ENCODE measurements at places on chromosomes 13 and 19.
A peak's percentile ranks its signal among the peaks of the same experiment; 100 is the strongest.

- no peak for DNase-seq
These were observed 232.2 kb downstream of the DACH1 start for GRCh38 chr13:71634602-71635443.

GRCh38 chr13:45299194-45299593 is 41.8 kb downstream of the TPT1 start:
- no peak for DNase-seq

DNA sequence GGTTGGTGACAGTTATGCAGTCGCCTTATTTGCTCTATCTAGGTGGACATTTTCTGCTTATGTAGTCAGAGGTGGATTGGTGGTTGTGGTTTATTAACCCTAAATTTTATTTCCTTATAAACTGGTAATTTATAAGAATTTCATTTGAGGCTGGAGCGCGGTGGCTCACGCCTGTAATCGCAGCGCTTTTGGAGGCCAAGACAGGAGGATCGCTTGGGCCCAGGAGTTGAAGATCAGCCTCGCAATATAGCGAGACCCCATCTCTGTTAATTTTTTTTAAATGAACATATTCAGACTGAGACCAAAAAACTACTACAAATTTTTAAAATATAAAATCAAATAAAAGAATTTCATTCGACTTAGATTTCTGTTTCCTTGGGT is 810 bp downstream of the ZNF627 start:
- DNase-seq, result no peak

- DNase-seq, result no peak
These were observed 1.1 kb downstream of the CAPS start for GRCh38 chr19:5914946-5915781.

DNA sequence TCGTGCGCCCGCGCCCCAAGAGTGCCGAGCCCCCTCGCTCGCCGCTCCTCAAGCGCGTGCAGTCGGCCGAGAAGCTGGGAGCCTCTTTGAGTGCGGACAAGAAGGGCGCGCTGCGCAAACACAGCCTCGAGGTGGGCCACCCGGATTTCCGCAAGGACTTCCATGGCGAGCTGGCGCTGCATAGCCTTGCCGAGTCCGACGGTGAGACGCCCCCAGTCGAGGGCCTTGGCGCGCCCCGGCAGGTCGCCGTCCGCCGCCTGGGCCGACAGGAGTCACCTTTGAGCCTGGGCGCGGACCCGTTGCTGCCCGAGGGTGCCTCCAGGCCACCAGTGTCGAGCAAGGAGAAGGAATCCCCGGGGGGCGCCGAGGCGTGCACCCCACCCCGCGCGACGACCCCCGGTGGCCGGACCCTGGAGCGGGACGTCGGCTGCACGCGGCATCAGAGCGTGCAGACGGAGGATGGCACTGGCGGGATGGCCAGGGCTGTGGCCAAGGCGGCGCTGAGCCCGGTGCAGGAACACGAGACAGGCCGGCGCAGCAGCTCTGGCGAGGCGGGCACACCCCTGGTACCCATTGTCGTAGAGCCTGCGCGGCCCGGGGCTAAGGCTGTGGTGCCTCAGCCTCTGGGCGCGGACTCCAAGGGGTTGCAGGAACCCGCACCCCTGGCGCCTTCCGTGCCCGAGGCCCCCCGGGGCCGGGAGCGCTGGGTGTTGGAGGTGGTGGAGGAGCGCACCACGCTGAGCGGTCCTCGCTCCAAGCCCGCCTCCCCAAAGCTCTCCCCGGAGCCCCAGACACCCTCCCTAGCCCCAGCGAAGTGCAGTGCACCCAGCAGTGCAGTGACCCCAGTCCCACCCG is 7.1 kb downstream of the DNASE2 start:
- DNase-seq, result no peak

DNA sequence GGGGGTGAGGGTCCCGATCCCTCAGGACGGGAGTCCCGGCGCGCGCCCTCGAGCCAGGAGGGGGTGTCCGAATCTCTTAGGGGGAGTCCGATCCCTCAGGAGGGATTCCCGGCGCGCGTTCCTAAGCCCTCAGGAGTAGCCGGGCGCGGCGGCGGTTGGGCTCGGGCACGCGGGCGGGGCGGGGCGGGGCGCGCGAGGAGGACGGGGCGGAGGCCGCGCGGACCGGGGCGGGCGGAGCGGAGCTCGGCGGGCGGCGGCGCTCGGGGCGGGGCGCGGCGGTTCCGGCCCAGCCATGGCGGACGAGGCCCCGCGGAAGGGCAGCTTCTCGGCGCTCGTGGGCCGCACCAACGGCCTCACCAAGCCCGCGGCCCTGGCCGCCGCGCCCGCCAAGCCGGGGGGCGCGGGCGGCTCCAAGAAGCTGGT is at the start of gene CUL4A:
Gene CUL4A, plus strand, starts transcription at position 278 of the 423 bp plus-strand sequence. Its CDS starts 15 bp downstream, at position 293.
- DNase-seq, result peak; percentile 38

DNA sequence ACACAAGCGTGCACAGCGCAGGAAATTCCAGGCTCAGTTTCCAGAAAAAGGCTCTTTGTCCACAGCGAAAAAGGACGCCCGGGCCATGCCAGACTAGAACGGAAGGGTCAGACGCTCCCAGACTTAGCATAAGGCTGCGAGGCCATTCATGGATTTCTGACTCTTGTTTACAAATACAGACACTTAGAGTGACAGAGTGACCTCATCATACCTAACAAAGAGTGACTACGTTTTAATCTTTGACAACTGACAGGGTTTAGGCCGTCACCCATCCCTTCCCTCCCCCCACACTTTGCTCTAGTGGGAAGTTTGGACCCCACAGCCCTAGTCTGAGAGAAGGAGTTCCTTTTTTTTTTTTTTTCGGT is 418 bp upstream of the ZNF709 start:
- no peak for DNase-seq

- DNase-seq, result no peak
These were observed 4.9 kb downstream of the ZNF506 start for GRCh38 chr19:19816679-19817078.

DNA sequence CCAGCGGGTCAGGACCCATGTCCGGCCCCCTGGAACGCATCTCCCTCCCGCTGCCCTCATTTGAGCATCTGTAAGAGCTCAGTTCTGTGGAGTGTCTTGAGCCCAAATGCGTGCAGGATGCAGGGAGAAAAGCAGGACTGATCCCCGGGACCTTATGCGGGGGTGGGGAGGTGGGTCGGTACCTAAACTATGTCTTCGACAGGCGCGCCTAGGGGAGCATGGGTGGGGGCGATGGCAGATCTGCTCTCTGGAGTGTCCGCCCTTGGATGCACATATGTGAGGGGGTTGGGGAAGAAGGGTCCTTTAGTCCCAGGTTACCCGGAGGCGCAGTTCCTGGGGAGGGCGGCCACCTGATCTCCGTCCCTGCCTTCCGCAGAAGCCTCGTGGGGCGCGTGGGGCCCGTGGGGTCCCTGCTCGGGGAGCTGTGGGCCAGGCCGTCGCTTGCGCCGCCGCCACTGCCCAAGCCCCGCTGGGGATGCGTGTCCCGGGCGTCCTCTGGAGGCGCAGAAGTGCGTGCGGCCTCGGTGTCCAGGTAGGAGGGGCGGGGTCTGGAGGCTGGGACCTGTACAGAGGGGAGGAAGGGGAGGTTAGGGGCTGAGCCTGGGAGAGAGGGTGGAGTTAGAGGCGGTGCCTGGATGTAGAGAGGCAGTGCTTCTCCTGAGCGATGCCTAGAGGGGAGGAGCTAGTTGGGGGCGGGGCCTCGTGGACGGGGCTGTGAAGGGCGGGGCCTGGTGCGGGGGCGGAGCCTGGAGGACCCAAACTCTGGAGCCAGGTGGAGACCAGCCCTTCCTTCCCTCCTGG is 2.9 kb downstream of the CILP2 start:
- peak; percentile 29 for DNase-seq

DNA sequence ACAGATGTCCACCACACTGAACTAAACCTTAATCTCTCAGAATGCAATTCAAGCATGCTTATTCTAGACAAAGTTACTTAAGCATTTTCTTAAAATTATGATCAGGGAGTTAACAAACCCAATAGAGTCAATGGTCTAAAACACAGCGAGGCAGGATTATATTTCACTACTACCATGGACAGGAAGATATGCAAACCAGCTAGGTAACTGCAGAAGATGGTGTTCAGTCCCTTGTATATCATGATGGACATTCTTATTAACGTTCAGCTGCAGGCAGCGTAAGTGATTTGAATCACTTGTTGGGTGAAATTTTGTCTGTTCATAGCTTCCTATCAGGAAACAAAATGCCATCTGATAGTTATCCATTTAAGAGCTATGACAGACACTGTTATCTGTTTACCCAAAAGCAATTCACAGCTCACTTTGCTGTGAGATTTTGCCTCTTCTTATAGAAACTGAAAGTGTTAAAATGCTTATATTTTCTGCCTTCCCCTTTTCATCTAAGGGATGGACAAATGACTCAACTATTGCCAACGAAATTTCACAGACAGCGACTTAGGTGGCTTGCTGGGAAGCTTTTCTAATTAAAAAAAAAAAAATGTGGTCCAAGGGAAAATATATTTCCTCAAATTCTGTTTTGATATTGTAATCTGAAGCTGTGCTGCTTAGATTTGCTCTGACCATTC is 591.9 kb downstream of the DACH1 start:
- no peak for DNase-seq

DNA sequence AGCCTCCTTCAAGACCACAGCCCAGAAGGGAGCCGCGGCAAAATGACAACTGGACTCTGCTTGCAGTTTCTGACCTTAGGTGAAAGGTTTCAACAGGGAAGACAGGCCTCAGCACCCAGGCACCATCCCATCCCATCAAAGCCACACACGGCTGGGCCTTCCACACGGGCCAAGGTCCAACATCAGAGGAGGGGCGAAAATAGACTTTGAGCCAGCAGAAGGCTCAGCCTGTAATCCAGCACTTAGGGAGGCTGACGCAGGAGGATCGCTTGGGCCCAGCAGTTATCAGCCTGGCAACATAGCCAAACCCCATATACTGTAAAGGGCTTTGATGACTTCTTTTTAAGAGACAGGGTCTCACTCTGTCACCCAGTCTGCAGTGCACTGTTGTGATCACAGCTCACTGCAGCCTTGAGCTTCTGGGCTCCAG is 26.8 kb upstream of the TINCR start:
- no peak for DNase-seq

DNA sequence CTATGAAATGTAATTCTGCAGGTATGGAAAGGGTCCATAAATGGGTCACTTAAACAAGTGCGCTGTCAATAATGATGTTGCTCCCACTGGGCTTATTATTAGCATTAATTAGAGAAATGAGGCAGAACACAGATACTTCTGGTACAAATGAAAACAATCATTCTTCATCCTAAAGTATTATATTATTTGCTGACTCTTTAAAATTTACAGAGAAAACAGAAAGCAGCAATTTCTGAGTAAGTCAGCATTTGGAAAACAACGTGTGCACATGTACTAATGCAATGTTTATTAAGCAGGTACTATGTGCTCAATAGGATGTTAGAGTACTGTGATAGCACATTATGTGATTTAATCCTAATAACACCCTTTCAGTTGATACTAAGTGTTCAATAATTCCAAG is 2.4 kb upstream of the ZNF676 start:
- no peak for DNase-seq

DNA sequence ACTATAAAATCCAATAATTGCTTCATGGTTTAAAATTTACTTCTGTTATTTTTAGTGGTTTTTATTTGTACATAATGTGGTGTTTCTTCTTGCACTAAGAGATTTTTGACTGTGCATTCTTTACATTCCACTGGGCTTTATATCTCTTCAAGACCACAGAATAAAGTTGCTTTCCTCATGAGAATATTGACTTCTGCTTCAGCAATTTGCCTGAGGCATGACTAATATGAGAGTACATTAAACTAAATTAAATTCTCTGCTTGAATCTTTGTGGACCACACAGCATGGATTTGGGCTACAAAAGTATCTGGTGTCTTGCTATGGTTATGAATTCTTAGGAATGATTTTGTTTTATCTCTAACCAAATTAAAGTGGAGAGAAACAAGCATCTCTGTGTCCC is 1463.4 kb upstream of the PCDH20 start:
- DNase-seq, result no peak

DNA sequence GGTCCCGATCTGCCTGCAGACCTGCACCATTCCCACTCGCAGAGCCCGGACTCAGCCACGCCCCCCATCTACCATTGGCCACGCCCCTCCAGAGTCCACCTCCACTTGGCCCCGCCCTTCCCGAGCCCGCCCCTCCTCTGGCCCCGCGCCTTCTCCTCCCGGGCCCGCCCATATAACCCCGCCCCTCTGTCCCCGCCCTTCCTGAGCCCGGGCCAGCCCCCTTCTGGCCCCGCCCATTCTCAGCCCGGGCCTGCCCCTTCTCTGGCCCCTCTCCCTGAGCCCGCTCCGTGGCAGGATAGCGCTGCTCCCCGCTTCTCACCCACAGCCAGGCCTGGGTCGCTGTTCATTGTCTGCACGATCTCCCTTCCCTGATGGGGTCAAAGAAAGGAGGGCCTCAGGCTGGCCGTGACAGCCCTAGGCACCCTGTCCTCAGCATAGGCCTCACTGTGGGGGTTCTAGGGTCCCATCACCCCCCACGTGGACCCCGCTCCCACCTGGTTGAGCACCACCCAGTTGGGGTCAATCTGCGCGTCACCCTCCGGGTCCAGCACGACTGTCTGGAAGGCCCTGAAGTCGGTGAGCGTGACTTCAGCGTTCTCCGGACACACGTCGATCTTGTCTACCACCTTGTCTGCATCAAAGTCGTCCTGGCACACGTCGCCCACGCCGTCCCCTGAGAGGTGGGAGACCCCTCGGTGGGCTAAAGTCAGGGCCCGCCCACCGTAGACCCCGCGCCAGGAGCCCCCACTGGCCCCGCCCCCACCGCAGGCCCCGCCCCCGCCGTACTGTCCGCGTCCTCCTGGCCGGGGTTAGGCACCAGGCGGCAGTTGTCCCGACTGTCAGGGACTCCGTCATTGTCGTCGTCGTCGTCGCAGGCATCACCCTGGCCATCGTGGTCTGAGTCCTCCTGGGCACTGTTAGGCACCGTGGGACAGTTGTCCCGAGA is 5.7 kb downstream of the COMP start:
- peak; percentile 55 for DNase-seq

- DNase-seq, result no peak
These were observed at the start of gene ANKLE1 for GRCh38 chr19:17281391-17282304. Gene ANKLE1 (plus strand): TSS chr19:17281901. CDS start chr19:17281921, 20 bp downstream.

- no peak for DNase-seq
These were observed 4.4 kb upstream of the SIGLEC8 start for GRCh38 chr19:51462681-51463080.

DNA sequence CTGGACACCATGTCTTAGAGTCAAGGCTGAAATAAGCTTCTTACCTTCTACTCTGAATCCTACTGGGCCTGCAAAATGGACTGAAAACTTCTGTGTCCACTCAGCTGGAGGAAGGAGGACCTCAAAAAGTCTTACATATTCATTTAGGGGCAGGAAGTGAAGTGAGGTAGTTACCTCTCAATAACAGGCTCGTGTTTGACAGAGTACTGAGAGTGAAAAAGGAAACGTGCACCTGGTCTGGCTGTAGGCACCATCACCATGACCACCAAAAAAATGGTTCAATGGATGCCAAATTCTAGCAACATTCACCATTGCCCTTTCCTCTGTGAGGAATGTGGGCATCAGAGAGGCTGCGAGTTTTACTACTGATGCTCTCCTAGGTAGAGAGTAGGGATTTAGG is 176.2 kb downstream of the RFC3 start:
- DNase-seq, result no peak

- peak; percentile 87 for DNase-seq
These were observed 19.9 kb downstream of the SBK2 start for GRCh38 chr19:55516878-55517620.
